Tibial nerve (tissue), 4 donors: ENCODE measurements at places on chromosomes 2 and 18. TPM values are rescaled to one million over a fixed set of nuclear protein-coding genes. Genes with fewer than 3 reads are reported as not detected.
A peak's percentile ranks its signal among the peaks of the same experiment; 100 is the strongest.

DNA sequence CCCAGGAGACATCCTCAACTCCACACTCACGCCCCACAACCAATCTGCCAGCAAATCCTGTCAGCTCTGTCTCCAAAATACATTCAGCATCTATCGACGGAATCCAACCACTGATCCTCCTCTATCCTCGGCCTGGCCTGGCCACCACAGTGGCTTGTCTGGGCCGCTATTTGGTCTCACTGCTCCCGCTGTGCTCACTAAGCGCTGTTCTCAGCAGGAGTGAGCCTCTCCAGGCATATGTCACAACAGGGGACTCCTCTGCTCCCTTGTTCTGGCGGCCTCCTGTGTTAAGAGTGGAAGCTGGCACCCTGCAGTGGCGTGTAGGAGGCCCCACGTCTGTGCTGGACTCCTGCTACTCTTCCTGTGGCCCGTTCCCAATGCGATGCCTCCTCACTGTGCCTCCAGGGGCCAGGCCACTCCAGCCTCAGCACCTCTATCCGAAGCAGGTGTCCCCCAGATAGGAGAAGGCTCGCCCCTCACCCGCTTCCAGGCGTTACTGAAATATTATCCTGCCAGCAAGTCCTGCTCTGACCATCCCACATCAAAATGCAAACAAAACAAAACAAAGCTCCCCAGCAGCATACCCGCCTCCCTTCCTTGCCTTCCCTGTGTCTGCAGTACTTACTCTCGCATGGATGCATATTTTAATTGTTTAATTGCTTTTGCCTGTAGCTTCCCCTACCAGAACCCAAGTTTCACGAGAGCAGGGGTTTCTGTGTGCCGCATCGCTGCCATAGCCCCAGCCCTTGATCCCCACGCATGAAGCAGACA is 39.9 kb downstream of the CENPO start:
- no peak overlapping the region for H3K27ac ChIP-seq
- no peaks in the 10 kb centered on the region for H3K27me3 ChIP-seq
- H3K4me3 ChIP-seq: no peak overlapping the region
- H3K4me1 ChIP-seq: peaks cover 5% of the 10 kb centered on the region
- H3K36me3 ChIP-seq: peaks cover 3% of the 10 kb centered on the region
- no peak for DNase-seq

The CD8B2 gene
- total RNA-seq: not detected

DNA sequence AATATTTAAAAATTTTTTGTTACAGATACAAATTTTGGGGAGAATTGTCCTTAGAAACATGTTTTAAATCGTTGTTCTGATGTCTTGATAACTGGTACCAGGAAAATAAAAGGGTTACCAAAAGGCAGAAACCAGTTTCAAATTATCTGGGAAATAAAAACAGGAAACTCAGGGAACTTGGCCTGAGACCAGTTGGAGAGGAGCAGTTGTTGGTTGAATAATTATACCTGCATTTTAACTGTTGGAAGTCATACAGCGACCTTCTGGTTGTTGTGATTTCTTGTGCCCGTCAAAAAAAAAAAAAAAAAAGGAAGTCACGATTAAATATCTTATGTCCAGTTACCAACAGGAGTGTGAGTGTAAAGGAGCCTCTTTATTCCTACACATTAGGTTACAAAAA is 51.8 kb downstream of the CRIM1 start:
- H3K27me3 ChIP-seq: no peaks in the 10 kb centered on the region
- H3K4me1 ChIP-seq: peaks cover 68% of the 10 kb centered on the region
- no peak overlapping the region for H3K4me3 ChIP-seq
- no peak for DNase-seq
- H3K36me3 ChIP-seq: no peaks in the 10 kb centered on the region

- H3K4me1 ChIP-seq: no peaks in the 10 kb centered on the region
- H3K4me3 ChIP-seq: no peak overlapping the region
- H3K36me3 ChIP-seq: no peaks in the 10 kb centered on the region
- DNase-seq: no peak
- no peaks in the 10 kb centered on the region for H3K27me3 ChIP-seq
These were observed 58.8 kb downstream of the MAP4K4 start for GRCh38 chr2:101756266-101756665.

The RGPD3 gene
- total RNA-seq: 0.84 TPM

- no peaks in the 10 kb centered on the region for H3K27me3 ChIP-seq
- no peak overlapping the region for H3K27ac ChIP-seq
- H3K36me3 ChIP-seq: no peaks in the 10 kb centered on the region
- no peak overlapping the region for H3K4me3 ChIP-seq
- no peak for DNase-seq
These were observed 282.5 kb downstream of the SLC8A1 start for GRCh38 chr2:40169430-40169829.

DNA sequence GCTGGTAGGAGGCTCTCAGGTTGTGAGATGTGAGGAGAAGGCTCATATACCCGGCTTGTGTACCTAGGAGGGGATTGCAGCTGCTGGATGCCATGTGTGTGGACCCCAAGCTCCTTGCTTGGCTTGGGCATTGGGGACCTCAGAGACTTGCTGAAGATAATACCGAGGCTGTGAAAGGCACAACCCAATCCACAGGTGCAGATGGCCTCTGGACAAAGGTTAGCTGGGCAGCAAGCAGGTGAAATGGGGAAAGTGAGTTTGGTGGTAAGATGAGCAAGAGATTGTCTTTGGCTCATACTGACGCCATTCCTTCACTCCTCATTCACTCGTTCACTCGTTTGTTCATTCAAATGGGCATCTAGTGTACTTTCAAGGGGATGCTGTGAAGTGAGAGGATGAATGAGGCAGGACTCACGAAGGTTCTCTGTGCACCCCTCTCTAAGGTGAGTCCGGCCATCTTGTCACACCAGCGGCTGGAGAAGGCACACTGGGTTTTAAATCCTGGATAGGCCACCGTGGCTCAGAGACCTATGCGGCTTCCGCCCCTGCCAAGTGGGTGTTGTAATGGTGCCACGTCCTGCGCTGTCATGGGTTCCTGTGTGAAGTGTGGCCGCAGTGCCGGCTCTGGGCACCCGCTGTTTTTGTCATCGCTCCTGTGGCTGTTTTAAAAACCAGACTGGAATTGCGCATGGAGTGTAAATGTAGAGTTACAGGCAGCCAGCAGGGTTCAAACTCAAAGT is 13.7 kb downstream of the FBLN7 start:
- DNase-seq: no peak
- no peaks in the 10 kb centered on the region for H3K27me3 ChIP-seq
- no peaks in the 10 kb centered on the region for H3K4me1 ChIP-seq

The AMER3 gene
- not detected for total RNA-seq

- no peaks in the 10 kb centered on the region for H3K27me3 ChIP-seq
- no peak for DNase-seq
- H3K4me3 ChIP-seq: no peak overlapping the region
- H3K27ac ChIP-seq: no peak overlapping the region
These were observed 45.6 kb downstream of the SH3BP4 start for GRCh38 chr2:234997389-234997788.

DNA sequence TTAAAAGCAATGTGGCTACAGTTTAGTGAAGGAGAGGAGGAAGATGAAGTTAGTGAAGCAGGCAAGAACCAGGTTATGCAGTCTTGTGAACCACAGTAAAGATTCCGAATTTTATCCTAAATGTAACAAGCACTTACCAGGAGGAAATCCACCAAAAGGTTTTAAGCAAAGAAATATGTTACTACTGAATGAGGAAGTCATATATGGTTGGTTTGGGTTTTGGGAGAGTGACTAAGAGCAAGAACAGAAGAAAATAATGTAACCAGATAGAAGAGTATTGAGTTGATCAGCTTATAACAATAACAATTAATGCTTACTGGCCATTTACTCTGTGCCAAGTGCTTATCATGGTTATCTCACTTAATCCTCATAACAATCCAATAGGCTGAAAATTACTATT is 1.9 kb downstream of the USP37 start:
- peaks cover 15% of the 10 kb centered on the region for H3K36me3 ChIP-seq
- peaks cover 22% of the 10 kb centered on the region for H3K4me1 ChIP-seq
- no peaks in the 10 kb centered on the region for H3K27me3 ChIP-seq
- DNase-seq: no peak
- peak overlapping the region; percentile 99 for H3K27ac ChIP-seq

DNA sequence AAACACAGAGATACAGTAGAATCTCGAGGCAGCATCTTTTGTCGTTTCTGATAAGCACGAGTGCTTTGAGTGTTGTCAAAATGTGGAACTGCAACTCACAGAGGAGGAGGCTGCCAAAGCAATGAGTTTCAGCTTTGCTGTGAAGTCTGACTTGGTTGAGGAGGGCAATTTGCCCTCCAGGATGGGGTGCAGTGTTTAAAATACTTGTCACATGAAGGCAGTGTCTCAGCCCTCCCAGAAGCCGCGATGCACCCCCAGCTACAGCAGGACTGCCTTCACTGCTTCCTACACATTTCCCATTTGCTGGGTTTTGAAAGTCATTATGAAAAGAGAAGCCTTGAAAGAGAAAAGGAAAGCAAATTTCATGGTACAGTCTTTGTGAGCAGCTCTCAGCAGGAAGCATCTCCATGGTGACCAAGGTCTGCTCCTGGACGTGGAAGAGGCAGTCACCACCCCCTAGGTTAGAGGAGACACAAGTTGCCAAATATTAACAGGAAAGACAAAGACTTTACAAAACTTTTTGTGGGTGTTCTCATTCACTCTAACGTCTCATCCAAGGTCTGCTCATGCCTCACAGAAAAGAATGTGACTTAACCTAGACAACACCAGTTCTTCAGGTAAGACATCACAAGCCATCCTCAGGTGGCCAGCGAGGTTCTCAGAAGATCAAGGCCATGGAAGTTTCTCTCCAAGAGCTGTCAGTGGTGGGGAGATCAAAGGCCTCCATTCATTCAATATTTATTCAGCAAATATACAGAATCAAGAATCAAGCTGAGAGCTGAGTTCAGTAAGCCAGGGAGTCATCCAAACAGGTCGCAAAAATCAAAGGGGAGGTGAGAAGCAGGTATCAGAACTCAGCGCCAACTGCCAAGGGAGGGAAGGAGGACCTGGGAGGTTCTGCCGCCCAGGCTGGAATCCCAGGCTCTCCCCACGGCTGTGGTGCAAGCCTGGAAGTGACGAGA is 476.0 kb downstream of the EIPR1 start:
- no peaks in the 10 kb centered on the region for H3K4me1 ChIP-seq
- H3K27ac ChIP-seq: no peak overlapping the region
- no peak for DNase-seq
- no peaks in the 10 kb centered on the region for H3K27me3 ChIP-seq

The REG3G gene
- not detected for total RNA-seq

- peaks cover 46% of the 10 kb centered on the region for H3K4me1 ChIP-seq
- H3K4me3 ChIP-seq: no peak overlapping the region
- no peak for DNase-seq
- peak overlapping the region; percentile 99 for H3K27ac ChIP-seq
These were observed 5.6 kb downstream of the FOSL2 start for GRCh38 chr2:28398101-28398834.

GRCh38 chr2:25198576-25198975 is 30.2 kb upstream of the POMC start:
- H3K4me1 ChIP-seq: peaks cover 3% of the 10 kb centered on the region
- no peak overlapping the region for H3K27ac ChIP-seq
- no peak overlapping the region for H3K4me3 ChIP-seq
- H3K27me3 ChIP-seq: no peaks in the 10 kb centered on the region
- no peak for DNase-seq

- no peak overlapping the region for H3K27ac ChIP-seq
- no peak overlapping the region for H3K4me3 ChIP-seq
- no peaks in the 10 kb centered on the region for H3K27me3 ChIP-seq
- no peaks in the 10 kb centered on the region for H3K4me1 ChIP-seq
These were observed 11.1 kb upstream of the DGKD start for GRCh38 chr2:233343171-233343705.

The TXNDC2 gene
- total RNA-seq: not detected

The GRHL1 gene
- total RNA-seq: not detected

- H3K4me3 ChIP-seq: no peak overlapping the region
- DNase-seq: no peak
- H3K4me1 ChIP-seq: peaks cover 3% of the 10 kb centered on the region
- no peaks in the 10 kb centered on the region for H3K27me3 ChIP-seq
- H3K36me3 ChIP-seq: no peaks in the 10 kb centered on the region
These were observed 171.8 kb upstream of the KLHL29 start for GRCh38 chr2:23213196-23213595.

GRCh38 chr18:10936176-10937053 is 213.0 kb downstream of the PIEZO2 start:
- no peaks in the 10 kb centered on the region for H3K36me3 ChIP-seq
- no peak for DNase-seq
- no peak overlapping the region for H3K4me3 ChIP-seq
- no peak overlapping the region for H3K27ac ChIP-seq

- no peaks in the 10 kb centered on the region for H3K36me3 ChIP-seq
- DNase-seq: no peak
- no peaks in the 10 kb centered on the region for H3K4me1 ChIP-seq
- no peaks in the 10 kb centered on the region for H3K27me3 ChIP-seq
- H3K4me3 ChIP-seq: no peak overlapping the region
These were observed 75.4 kb downstream of the FHOD3 start for GRCh38 chr18:36372903-36373311.

The ATOH8 gene
- 98.0 TPM for total RNA-seq

DNA sequence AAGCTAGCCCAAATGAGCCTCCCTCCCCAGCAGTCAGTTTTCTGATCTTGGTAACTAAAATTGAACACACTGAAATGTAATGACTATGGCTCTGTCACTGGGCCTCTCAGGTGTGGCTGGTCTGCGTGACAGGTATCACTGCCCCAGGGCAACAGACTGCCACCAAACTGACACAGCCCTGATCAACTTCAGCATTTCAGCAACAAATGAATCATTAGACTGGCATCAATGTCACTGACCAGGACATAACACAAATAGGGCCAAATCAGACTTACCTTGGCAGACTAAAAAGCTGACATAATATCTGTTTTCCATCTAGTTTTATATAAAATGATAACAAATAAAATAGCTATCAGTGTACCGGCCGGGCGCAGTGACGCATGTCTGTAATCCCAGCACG is 290.8 kb upstream of the CHAC2 start:
- DNase-seq: no peak
- no peak overlapping the region for H3K4me3 ChIP-seq
- H3K27ac ChIP-seq: no peak overlapping the region
- no peaks in the 10 kb centered on the region for H3K27me3 ChIP-seq

DNA sequence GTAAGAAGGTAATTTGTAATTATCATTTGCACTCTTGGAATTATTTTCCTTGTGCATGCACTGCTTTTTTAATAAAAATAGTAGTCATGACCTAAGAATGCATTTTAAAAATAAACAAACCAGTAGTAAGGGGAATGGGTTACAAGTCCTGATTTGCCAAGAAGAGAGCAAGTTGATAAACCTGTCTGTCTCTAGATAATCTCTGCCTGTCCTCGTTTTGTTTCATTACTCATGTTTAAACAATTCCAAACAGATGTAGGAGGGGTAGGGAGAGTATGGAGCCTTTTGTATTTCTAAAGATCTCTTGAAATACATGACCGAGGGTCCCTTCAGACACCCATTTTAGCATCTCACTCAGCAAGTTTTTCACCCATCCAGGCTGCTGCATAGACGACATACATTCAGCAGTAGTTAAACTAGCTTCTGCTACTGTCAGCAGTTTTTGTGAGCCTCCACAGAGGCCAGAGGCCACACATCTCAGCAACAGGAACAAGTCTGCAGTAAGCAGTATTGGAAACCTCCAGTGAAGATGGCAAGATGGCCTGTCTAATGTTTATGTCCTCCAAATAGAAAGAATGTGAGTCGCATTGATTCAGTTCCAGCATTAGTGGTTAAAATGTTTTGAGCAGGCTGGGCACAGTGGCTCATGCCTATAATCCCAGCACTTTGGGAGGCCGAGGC is 2.3 kb upstream of the EXOC6B start:
- no peak for DNase-seq
- peaks cover 15% of the 10 kb centered on the region for H3K4me1 ChIP-seq
- no peaks in the 10 kb centered on the region for H3K36me3 ChIP-seq
- no peak overlapping the region for H3K27ac ChIP-seq
- no peak overlapping the region for H3K4me3 ChIP-seq
